Cardiac septum (tissue), 1 donor: ENCODE measurements at places on chromosomes 7 and 10.

GRCh38 chr7:120185940-120186682, 86.9 kb upstream of the KCND2 start:
- DNase-seq: no peak

DNA sequence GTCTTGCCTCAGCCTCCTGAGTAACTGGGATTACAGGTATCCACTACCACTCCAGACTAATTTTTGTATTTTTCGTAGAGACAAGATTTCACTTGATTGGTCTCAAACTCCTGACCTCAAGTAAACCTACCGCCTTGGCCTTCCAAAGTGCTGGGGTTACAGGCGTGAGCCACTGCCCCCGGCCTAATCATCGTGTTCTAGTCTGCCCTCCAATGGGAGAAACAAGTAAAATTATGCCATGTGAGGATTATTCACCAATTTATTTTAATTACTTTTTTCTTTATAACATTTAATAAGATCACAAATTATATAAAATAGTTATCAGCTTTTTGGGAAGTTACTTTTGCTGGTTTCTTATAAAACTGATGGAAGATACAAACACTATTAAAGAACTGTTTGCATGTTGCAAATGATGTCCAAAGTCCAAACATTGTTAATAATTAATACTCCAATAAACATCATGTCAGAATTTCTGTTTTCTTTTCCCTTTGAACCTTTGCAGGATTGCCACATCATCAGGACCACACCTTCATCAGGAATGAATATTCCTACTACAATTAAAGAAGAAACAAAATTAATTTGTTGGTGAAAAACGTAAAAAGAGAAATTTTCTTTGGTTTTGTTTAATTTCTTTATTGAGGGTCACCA, 786 bp upstream of the AKR1C4 start:
- DNase-seq: no peak

DNA sequence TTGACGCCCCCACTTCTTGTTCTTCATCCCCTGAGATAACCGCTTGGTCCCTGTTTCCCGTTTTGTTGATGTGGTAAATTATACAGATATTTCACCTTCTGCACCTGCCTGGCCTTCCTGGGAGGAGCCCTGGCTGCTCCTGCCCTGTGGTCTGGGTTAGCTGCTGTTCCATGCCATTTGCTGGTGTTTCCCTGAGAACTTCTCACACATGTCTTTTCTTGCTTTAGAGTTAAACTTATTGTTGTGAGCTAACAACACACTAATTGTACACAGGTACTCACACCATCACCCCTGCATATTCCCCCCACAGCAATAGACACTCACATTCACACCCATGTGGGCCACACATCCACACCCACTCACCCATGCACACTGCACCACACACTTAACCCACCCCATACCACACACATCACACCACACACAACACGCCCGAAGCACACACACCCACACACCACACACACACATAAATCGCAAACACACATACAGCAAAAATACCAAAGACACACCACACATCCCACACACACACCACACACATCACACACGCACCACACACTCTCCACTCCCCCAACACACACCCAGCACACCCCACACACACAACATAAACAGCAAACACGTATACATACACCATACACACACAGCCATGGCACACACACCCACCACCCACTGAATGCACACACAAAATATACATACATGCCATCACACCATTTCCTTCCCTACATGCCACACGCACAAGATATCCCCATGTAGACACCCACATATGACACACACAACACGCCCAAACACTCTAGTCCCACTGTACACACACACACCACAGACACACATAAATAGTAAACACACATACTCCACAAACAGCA, 19.4 kb upstream of the ANTXRL start:
- DNase-seq: no peak

DNA sequence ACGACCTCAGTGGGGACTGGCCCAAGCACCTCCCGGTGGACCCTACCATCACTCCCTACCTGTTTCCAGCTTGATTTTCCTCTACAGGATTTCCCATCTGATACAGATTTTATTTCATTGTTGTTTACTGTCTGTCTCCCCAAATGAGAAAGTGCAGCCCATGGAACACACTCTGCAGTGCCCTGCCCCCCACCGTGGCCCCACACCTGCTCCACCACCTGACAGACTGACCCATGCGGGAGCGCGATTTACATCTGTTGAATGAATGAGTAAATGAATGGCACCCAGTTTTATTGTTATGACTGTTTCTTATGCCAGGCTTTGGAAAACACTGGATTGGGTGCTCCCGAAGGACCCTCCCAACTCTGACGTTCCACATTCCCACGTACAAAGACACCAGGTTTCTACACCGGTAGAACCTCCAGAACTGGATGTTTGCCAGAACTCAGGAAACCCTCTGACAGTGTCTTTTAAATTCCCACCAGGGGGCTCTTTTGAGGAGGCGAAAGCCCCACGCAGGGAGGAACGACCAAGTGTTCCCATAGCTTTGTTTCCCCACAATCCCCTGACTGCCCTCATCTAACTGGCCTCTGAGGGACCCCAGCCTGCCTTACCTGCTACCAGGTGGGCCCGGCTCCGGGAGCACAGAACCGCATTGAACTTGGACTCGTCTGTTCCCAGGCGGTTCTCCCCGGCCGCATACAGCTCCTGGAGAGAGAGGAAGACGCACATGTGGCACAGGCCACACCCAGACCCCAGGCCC, 29.0 kb downstream of the PLAC9 start:
- no peak for DNase-seq

DNA sequence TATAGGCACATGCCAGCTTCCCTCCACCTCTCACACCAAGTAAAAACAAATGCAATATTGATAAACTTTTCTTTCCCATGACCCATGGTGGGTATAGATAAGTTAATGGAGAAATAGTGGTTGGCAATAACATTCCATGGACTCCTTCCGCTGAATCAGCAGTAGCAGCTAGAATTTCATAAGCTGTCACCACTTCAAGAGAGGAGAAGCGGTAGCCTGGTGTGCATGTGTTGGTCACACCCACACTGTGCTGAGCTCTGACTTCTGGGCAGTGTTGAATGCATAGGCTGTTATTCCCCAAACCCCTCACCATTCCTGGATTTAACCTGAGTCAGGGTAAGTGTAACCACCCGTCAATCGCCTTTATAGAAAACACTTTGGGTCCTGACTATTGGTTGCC, 32.5 kb upstream of the BMPER start:
- DNase-seq: no peak

DNA sequence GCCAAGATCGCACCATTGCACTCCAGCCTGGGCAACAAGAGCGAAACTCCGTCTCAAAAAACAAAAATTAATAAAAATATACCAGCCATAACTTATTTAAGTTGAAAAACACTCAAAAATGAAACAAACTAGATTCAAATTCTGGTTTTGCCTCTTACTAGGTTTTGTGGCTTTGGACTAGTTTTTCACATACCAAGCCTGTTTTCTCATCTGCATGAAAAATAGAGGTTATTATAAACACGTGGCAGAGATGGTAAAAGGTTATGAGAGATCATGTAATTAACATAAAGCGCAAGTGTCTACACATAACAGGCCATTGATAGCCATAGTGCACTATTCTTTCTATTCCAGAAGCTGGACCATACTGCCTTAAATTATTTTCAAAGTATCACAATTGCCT, 35.5 kb upstream of the CABCOCO1 start:
- no peak for DNase-seq

DNA sequence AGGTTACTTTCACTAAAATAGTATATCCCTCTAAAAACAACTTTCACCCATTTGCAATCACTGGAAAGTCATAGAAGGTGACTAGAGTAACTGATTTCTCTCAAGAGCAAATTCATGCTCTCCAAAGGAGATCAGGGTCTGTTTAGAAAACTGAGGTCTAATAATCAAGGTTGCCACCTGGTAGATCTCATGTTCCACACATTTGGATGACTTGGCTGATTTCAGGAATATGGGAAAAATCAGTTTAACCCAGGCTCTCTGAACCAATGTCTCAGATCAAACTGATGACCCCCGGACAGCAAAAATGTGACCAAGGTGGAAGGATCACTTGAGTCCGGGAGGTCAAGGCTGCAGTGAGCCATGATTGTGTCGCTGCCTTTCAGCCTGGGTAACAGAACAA, 562.4 kb upstream of the C7orf33 start:
- no peak for DNase-seq

DNA sequence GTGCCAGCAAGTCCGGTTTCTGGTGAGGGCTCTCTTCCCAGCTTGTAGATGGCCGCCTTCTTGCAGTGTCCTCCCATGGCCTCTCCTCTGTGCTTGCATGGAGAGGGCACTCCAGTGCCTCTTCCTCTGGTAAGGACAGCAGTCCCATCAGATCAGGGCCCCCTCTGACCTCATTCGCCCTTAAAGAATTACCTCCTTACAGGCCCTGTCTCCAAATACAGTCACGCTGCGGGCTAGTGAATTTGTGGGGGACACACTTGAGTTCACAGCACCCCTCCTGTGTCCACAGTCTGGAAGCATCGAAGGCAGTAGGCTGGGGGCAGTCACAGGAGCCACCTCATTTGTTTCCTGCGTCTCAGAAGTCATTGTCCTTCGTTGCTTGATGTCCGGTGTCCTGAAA, 54.6 kb downstream of the LHPP start:
- DNase-seq: no peak

DNA sequence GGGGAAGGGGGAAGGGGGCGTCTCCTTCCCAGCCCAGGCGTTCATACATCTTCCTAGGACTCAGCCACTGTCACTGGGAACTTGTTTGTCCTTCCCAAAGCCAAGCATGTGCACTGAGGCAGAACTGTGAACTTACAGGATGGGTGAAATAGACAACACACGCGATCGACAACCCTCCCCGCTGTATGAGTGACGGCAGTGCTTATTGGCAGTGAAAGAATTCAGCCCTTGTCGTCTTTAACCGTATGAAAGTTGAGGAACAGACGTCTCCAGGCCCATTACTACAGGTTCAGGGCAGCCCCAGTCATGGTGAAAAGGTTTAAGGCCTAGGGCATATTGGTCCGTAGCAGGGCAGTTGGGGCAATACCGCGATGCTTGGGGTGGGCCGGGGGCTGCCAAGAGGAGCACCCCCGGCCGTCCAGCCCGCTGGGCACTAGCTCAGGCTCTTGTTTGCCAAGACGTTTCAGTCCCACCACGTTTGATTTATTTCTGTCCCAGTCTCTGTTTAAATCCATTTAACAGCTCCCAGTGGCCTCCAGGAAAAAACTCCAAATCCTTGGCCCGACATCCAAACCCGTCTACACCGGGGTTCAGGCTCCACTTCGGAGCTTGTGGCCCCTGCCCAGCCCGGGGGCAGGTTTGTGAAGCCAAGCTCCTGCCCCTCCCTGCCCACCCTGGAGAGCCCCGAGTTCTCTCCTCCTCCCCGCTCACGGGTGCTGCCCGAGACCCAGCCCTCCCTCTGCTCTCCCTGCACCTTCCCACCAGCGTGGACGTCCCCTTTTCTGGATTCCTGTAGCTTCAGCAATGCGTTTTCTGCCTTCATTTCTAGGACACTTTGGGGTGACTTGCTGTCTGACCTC, 159.8 kb downstream of the DNAJB6 start:
- no peak for DNase-seq

GRCh38 chr7:158488181-158488971, 99.2 kb downstream of the PTPRN2 start:
- DNase-seq: no peak

DNA sequence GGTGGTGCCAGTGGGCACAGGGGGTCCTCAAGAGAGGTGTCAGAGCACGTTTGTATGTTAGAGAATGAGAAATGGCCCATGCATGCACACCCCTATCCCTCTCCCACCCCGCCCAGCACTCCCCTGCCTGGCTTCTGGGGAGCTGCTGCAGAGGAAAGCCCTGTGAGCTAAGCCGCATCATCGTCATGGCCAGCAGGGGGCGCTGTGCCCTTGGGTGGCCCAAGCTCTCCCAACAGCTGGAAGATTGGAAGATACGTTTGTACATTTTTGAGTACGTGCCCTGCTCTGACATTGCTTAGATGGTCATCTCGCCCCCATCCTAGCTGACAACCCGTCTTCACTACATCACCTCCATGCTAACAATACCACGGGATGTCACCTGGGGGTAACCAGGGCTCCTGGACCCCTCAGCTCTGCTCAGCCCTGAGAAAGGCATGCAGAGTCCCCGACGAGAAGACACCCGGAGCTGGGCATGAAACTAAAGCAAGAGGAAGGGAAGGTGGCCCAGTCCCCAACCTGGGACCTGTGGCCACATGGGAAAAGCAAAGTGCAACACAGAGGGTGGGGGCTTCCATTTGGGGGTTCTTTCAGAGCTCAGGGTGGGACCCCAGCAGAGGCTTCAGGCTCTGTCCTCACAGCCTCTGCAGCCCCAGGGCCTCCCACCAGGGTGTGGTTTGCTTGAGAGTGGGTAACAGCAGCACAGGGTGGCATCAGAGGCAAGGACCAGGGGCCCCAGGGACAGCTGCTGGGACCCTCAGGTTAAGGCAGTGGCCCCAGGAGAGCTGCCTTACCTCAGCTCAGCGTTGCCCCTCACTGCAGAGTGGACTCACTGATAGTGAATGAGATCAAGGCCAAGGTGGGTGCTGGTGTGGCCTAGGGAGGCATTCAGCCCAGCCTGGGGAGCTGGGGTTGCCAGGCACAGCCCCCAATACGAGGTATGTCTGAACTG, 136.6 kb downstream of the PTPN20 start:
- DNase-seq: no peak

DNA sequence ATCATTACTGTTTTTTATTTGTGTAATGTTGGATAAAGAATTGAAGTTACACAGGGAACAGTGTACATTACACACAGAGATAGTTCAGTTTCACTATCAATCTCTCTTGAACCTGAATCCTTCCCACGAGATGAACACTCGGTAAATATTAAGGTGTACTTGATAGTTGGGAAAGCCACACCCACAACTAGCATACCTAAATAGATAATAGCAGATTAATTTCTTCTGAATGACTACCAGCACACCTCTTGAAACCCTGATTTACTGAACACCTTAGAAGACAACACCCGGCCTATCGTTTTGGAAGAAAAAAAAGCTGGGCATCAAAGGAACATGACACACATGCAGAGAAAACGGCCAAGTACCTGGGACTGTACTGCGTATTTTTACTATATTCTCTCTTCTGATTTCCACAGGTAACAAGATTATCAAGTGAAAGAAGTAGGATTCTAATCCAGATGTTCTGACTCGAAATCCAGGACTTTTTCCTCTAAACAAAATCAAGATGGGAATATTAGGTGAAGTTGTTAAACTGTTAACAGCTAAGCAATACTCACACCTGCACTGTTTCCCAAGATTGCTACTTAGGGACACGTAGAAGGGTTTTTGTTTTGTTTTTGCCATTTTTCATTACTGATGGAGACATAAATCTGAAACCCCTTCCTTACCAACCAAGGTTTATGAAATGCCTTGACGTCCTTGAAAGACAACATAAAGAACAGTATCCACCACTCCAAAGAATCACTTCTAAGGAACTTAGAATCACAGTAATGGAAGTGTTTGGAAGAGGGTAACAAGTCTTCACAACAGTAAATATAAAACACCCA, 1.0 kb downstream of the CCDC186 start:
- no peak for DNase-seq

DNA sequence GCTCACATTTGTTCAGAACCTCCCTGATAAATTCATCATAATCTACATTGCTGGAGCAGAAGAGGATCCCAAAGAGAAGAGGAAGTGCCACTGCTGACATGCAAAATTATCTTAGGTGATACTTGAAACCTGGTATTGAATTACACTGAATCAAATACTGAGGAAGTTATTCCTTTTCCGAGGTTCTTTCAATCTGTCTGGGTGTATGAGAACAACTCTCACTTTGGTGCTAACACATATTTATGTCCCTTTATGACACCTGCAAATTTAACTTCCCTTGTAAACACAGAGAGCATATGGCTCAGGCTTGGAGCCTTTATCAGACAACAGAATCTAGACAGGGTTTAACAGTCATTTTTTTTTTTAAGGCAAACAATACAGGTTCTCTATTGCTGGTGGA, 131.4 kb downstream of the SRPK2 start:
- no peak for DNase-seq

- peak; percentile 50 for DNase-seq
Measured at GRCh38 chr7:158030071-158030470, 557.6 kb downstream of the PTPRN2 start.
